SJSA1 (cell line): ENCODE measurements at places on chromosomes 2 and 18. TPM values are rescaled to one million over a fixed set of nuclear protein-coding genes. Genes with fewer than 3 reads are reported as not detected.

DNA sequence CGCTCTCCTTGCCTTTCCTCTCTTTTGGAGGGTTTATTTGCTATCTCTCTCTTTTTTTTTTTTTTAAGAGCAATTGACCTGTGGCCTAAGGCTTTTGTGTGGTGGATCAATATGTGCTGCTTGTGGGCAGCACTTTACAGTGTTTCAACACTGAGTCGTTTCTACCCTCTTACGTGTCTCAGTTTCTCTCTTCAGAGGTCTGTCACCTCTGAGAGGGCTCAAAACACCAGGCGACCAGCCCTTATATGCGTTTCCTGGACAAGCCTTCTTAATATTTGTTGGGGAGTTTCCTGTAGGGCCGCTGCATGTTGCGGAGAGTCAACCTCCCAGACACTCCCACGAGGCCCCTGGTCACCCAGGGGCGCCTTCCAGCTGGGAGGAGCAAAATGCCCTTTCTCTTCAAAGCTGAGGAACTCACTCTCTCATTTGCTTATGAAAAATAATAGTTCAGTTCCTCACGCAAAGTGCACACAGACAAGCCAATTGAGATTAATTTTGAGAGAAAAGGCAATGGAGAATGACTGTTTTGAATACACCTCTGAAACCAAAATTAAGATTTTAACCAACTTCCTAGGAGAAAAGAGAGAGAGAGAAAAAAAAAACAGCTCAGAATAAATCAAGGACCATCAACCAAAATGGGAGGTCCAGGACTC, 96.3 kb upstream of the B3GNT2 start:
- no peak for DNase-seq
- H3K27me3 ChIP-seq = no peaks in the 10 kb centered on the region
- no peak overlapping the region for H3K27ac ChIP-seq
- H3K36me3 ChIP-seq = no peaks in the 10 kb centered on the region

DNA sequence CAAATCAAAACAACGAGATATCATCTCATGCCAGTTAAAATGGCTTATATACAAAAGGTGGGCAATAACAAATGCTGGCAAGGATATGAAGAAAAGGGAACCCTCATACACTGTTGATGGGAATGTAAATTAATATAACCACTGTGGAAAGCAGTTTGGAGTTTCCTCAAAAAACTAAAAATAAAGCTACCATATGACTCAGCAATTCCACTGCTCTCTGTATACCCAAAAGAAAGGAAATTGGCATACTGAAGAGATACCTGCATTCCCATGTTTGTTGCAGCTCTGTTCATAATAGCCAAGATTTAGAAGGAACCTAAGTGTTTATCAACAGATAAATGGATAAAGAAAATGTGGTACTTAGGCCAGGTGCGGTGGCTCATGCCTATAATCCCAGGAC, 124.8 kb downstream of the MSTN start:
- H3K4me3 ChIP-seq = no peak overlapping the region
- no peaks in the 10 kb centered on the region for H3K36me3 ChIP-seq
- no peaks in the 10 kb centered on the region for H3K27me3 ChIP-seq
- peaks cover 25% of the 10 kb centered on the region for H3K4me1 ChIP-seq
- no peak overlapping the region for H3K27ac ChIP-seq

Gene FAM110C
- not detected in 2 replicates for total RNA-seq

Gene HOXD13
- total RNA-seq = 0.06 and 0.50 TPM in 2 replicates

Gene LRRC30
- total RNA-seq = not detected in 2 replicates
